ENCODE measurements at places on chromosomes 5 and 9.
A peak's percentile ranks its signal among the peaks of the same experiment; 100 is the strongest.

- DNase-seq = no peak
These were observed 221.1 kb downstream of the CDK5RAP2 start for GRCh38 chr9:120358877-120359276.

DNA sequence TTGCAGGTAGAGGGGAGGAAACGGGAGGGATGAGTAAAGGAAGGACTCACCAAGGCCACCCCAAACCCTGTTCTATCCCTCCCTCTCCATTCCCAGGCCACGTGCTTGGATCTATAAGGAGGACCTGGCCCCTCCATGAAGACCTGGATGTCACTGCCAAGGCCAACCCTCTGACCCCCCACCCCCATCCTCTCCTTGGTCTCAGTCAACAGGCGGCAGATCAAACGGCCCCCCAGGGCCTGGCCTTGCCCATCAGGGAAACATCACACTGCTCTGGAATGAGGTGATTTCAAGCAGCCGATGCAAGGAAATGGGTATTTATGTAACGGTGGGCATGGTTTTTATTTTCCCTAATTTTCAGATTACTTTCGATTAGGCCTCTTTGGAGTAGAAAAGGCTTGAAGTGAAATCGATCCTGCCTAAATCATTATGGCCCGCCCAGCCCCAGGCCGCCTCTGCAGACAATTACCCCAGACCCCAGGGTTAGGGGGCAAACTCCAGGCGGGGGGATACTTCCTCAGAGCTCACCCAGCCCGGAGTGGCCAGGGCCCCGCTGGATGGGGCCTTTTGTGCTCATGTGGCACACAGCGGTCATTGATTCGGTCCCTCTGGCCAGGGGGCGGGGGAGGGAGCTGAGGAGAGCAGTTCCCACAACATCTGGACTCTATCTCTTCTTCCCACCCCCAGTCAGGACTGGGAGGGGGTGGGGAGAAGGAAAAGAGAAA, 125.3 kb downstream of the PHF2 start:
- no peak for DNase-seq

DNA sequence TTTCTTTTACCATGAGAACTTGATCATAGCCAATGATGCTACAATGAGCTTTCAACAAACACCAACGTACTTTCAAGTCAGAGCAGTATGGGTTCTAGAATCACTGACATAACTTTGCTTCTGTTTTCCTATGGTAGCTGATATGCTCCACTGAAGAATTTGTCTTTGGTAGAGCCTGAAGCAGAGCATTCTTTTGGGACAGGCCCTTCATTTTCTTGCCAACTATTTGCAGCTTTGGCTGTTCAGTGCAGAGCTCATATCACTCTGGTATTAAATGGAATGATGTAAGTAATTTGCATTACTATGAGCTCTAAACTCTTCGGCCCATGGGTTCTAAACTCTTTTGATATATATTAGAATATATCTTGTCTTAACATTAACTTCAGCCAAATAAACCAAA, 51.8 kb upstream of the APC start:
- no peak for DNase-seq

DNA sequence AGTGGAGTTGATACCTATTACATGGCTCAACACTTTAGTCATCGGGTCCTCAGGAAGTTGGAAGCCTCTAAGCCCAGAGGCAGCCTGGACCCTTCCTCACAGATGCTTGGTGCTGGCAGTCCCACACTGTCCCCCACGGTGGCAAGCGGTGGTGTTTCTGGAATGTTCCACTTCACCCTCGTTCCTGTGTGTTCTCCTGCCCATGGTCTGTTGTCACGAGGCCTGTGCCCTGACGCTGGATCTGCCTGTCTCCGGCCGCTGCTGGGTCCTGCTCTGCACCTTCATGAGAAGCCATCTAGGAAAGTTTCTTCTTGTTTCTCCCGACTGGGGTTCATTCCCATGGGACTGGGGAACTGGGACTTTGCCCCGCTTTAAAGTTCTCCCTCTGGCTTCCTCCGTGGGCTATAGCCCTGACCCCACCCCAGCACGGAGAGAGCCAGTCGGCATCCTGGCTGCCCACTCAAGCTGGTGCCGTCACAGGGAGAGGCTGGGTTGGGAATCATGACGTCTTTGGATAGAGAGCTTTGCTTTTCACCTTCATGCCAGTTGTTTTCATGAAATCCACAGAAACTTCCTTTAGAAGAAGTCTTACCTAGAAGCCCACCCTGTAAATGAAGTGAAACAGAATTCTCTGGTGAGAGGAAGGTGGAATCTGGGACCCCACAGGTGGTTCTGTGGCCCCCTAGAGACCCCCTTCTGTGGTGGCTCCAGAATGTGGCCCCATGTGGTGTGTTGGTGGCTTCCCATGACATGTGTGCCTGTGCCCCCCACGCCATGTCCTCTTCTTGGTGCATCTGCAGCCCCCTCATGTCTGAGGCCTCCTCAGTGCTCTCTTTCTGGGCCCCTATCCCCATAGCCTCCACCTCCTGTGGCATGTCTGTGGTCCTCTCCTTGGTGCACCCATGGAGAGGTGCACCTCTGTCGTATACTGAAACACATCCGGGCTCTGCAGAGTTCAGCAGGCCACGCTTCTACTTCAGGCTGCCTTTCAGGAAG, 43.8 kb downstream of the TRIP13 start:
- no peak for DNase-seq

DNA sequence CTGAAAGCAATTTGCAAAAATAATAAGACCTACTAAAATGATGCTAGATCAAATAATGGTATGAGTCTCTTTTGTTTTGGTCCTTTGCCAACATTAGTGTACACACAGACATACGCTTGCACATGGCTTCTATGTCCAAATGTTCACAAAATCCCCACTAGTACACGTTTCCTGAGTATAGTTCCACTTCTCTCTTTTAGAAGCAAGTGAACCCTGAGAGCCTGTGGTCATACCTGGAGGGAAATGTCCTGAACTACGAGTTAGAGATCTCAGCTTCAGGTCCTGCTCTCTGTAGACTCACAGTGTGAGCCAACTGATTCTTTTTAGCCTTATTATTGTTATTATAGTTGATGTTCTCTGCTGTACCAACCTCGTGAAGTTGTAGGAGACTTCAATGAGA, 47.3 kb upstream of the ACTBL2 start:
- no peak for DNase-seq

GRCh38 chr5:164002214-164002613, 496.8 kb downstream of the MAT2B start:
- DNase-seq = no peak

- no peak for DNase-seq
These were observed 6.8 kb downstream of the PLGRKT start for GRCh38 chr9:5430912-5431311.

- DNase-seq = no peak
These were observed 28.0 kb upstream of the UBTD2 start for GRCh38 chr5:172311605-172312004.

GRCh38 chr5:145903867-145904266, 31.1 kb upstream of the GRXCR2 start:
- DNase-seq = no peak

DNA sequence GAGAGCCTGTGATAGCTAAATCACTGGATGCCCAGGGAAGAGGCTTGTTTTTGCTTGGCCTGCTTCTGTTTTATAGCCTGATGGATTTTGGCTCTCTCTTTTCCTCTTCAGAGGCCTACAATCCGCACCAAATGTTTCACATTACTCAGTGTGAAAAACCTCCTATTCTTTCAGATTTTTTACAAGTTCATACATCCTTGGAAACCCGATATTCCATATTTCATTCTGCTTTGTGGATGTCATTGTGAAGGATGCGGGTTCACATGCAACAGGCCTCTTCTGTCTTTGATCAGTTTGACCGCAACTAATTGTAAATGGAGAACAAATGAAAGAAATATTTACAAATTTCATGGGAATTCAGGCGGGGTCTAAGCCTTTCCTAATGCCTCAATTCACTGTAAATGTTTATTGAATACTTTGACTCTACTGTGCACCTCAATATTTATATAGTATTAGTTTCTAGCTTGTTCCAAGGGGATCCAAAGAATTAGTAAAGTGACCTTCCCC, 269.9 kb downstream of the DMRT2 start:
- DNase-seq = no peak

DNA sequence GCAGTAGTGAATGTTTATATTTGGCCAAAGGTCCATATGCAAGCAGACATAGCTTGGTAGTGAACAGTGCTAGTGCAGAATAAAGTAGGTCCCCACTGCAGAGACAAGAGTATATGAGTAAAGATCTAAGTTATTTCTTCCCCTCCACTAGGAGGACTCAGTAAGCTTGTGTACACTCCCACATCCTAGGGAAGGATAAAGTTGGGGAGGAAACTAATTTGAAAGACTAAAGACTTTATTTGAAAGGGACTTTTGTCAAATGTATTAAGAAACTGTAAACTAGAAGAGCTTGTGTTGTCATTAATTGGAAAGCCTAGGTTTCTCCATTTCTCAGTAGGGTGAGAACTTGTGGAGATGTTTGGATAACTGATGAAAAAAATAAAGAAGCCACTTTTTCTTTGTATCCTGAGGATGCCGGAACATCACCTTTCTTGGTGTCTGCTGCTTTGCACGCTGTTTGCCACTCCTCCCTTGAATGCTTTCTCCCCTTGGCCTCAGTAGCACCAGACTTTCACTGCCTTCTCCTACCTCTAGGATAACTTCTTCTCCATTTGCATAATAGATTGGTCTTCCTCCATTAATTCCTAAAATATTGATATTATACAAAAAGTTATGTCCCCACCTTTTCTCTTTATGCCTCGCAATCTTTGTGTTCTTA, 329.0 kb downstream of the PARP8 start:
- no peak for DNase-seq

DNA sequence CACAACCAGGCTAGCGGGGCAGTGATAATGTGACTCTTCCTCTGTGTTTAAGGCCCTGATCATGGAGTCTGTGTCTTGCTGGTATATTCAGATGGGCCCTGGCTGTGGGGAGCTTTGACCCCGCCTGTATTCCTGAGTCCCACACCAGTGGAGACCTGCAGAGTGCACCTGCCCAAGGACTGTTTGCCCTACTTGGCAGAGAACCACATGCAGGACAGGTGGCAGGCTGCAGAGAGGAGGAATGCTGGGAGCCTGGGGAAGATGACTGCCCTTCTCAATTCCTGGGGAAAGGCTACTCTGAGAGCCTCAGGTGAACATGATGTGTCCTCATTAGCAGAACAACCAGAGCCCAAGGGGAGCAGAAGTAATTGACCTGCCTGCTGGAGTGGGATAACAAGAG, 36.2 kb downstream of the IARS1 start:
- no peak for DNase-seq

GRCh38 chr9:36999728-37000333, 34.2 kb downstream of the PAX5 start:
- DNase-seq = no peak

- no peak for DNase-seq
These were observed 265.1 kb downstream of the GAS1 start for GRCh38 chr9:86682240-86682639.

DNA sequence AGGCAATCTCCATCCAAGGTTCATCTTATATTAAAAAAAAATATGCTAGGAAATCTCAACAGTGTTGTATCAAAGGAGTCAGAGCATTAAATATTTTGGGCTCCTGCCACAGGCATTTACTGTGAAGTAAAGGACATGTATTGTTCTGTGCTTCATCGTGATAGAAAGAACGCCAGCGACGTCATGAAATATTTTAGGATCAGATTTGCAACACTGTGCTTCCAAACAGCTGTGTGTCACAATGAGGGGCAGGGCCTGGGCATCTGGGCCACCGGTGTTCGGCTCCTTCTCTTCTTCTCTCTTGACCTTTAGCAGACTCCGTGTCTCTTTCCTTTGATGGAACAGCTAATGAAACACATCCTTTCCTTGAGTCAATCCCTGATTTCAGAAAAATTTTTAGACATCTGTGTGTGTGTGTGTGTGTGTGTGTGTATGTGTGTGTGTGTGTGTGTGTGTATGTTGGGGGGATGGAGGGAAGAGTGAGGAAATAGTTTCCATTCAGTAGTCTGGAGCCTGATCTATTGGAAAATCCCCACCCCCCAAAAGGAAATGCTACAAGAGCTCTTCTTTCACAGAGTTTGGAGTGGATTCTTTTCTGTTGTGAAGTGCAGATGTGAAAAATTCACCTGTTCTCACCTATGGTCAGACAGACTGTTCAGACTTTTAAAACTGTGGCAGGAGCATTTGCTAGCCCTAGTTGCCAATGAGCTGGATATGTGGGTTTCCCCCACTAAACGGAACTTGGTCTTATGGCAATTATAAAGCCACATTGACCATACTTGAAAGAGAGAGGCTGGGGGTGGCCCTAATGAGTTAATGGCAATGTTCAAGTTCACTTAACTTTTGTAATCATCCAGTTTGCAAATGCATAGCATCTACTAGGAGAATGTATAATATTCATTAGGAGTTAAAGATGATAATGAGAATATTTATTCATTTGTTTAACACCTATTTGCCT, 18.1 kb upstream of the TNC start:
- no peak for DNase-seq

DNA sequence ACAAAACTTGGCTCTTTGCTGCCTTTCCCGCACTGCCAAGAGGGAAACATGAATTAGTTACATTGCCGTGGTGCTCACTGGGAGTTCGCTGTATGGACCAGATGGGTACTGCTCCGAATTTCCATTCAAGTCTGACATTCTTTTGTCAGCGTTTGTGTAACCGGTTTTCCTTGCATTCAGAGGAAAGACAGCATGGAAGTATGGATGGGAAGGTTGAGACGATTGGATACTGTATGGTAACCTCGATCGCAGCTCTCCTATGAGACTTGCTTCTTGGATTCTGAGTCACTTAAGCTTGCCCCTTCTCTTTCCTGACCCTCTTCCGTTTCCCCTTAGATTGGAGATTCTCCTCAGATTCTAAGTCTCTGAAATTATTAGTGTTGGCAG, 625 bp upstream of the UBLCP1 start:
- DNase-seq = peak; percentile 8

DNA sequence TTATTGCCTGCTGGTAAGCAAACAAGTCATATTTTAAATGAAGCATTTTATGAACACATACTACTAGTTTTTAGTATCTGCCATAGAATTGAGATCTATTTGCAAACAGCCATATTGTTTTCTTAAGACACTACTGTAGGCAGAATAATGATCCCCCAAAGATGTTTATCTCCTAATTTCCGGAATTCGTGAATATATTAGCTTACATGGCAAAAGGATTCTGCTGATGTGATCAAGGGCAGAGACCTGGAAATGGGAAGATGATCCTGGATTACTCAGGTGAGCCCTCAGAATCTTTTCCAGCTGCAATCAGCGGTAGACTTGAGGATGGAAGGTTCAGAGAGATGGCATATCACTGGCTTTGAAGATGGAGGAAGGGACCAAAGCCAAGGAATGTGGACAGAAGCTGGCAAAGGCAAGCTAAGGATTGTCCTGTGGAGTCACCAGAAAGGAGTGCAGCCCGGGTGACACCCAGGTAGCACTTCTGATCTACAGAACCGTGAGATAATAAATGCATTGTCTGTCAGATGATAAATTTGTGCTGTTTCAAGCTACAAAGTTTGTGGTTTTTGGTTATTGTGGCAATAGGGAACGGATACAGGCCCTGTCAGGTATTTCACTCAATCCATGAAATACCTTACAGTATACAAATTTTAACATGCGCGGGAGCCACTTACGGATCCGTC, 1.0 kb upstream of the ERCC6L2 start:
- no peak for DNase-seq

GRCh38 chr5:59418808-59419207, 474.7 kb downstream of the PDE4D start:
- DNase-seq = no peak

- peak; percentile 51 for DNase-seq
These were observed 18.5 kb downstream of the TMEM167A start for GRCh38 chr5:83058726-83059125.

- no peak for DNase-seq
These were observed 655.8 kb downstream of the TLR4 start for GRCh38 chr9:118360036-118360435.

GRCh38 chr5:139178589-139178917, 19.6 kb downstream of the SIL1 start:
- DNase-seq = no peak

- no peak for DNase-seq
These were observed 80.3 kb downstream of the S1PR3 start for GRCh38 chr9:89071591-89071990.

Measured in urinary bladder (tissue), 4 donors.